ENCODE measurements at places on chromosomes 1 and 21.

GRCh38 chr1:107727866-107728265 lies 237.1 kb downstream of the VAV3 start:
- no peak for DNase-seq

DNA sequence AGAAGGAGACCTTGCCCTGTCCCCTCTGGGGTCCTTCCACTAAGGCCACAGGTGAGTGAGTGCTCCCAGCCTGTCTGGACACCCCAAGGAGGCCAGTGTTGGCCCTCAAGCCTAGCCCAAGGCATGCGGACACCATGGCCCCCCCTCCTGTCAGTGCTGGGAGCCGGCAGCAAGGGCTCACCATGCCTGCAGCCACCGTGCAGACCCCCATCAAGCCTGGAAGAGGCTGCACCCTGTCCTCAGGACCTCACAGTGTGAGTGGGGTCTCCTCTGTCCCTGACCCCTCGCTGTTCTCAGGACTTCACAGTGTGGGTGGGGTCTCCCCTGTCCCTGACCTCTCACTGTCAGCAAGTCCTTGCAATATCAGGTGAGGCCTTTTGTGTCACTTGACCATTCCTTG lies 33.2 kb upstream of the PRSS38 start:
- no peak for DNase-seq

GRCh38 chr1:236288620-236288976 lies 6.8 kb upstream of the ERO1B start:
- no peak for DNase-seq

DNA sequence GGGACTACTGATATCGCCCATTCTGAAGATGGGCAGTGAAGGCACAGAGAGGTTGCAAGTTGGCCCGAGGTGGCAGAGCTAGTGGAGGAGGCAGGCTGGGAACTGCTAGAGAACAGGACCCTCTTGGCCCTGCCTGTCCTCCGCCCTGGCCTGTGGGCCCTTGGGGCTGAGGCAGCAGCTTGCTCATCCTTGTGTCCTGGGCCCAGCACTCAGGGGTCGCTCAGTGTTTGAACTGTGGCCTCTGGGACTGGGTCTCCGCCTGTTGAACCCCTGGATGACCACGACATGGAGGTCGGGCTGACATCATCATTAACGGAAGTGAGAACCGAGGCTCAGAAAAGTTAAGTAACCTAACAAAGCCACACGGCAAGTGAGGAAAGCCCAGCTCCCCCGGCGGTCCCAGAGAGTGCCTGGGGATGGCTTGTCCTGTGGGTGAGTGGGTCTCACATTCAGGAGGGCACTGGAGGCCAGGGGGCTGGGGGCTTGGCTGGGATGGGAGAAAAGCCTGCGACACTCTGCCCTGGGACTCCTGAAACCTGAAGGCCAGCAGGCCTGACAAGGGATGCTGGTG lies 23.0 kb upstream of the DDOST start:
- no peak for DNase-seq

GRCh38 chr1:154223621-154224020 lies 2.9 kb downstream of the UBAP2L start:
- no peak for DNase-seq

GRCh38 chr1:180155182-180155682 lies 563 bp downstream of the QSOX1 start:
- DNase-seq: no peak
